Immature natural killer cell (primary cell): ENCODE measurements at places on chromosomes 6 and 20.
A peak's percentile ranks its signal among the peaks of the same experiment; 100 is the strongest.

- DNase-seq = no peak
- H3K36me3 ChIP-seq = peaks cover 23% of the 10 kb centered on the region
- H3K4me3 ChIP-seq = no peak overlapping the region
- no peaks in the 10 kb centered on the region for H3K4me1 ChIP-seq
- no peaks in the 10 kb centered on the region for H3K27me3 ChIP-seq
Observed at GRCh38 chr6:108029226-108029921, 45.2 kb downstream of the OSTM1 start.

- peaks cover 3% of the 10 kb centered on the region for H3K27me3 ChIP-seq
- peaks cover 10% of the 10 kb centered on the region for H3K4me1 ChIP-seq
- no peaks in the 10 kb centered on the region for H3K36me3 ChIP-seq
- no peak overlapping the region for H3K27ac ChIP-seq
- H3K4me3 ChIP-seq = no peak overlapping the region
- no peak for DNase-seq
Observed at GRCh38 chr6:134267917-134268361, 50.0 kb downstream of the SGK1 start.

DNA sequence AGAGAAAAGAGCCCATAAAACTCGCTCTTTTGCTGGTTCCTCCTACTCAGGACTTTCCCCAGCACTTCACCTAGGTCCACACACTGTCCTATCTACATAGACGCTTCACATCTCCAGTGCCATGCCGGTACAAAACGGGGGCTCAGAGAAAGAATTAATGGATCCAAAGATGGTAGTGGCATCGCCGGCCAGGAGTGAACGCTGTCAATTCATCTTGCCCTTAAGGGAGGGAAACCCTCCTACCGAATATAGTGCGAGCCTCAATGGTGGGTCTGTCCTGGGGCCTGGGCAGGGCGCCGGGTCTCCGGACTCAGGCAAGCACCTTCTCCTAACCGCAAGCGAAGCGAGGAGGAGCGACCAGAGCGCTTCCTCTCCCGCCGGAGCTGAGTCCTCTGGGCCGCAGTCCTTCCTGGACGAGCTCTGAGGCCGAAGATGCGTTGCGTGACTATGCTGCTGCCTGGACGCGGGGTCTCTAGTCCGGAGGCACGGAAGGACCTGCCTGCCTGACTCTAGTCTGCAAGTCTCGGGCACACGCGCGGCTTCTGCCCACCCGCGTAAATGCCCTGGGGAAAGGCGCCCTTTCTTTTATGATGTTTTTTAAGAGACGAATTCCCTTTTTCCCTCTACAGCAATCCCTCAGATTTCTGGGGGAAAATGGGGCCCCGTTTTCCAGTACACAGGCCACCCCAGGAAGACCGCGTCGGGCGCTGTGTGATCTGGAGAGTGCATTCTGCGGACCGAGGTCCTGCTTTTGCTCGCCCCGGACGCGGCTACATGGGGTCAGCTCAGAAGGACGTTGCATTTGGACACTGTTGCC is 100.1 kb upstream of the PRDM1 start:
- no peak overlapping the region for H3K27ac ChIP-seq
- no peak for DNase-seq
- H3K4me1 ChIP-seq = peaks cover 17% of the 10 kb centered on the region

DNA sequence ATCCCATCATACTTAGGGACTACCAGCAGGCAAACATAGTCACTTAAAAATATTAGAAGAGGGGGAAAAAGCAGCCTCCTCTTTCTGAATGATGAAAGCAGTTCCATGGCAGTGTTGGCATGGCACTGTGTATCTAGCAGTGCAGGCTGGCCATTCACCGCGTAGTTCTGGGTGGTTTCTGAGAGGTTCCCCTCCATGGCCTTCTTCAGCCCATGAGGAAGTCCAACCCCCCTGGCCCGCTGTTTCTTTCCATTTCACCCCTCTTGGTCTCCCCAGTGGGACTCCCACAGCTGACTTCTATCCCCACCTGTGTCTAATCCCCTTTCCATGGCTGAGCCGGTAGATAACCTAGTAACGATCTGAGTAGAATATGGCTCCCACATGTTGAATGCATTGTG is 17.0 kb downstream of the PPARD start:
- H3K36me3 ChIP-seq = peaks cover 25% of the 10 kb centered on the region
- H3K4me3 ChIP-seq = no peak overlapping the region
- no peaks in the 10 kb centered on the region for H3K4me1 ChIP-seq
- DNase-seq = no peak
- H3K27ac ChIP-seq = no peak overlapping the region

- no peaks in the 10 kb centered on the region for H3K36me3 ChIP-seq
- H3K4me1 ChIP-seq = no peaks in the 10 kb centered on the region
- DNase-seq = no peak
- no peak overlapping the region for H3K27ac ChIP-seq
- no peak overlapping the region for H3K4me3 ChIP-seq
- peaks cover 1% of the 10 kb centered on the region for H3K27me3 ChIP-seq
Observed at GRCh38 chr20:631101-631500, 21.0 kb upstream of the TCF15 start.

DNA sequence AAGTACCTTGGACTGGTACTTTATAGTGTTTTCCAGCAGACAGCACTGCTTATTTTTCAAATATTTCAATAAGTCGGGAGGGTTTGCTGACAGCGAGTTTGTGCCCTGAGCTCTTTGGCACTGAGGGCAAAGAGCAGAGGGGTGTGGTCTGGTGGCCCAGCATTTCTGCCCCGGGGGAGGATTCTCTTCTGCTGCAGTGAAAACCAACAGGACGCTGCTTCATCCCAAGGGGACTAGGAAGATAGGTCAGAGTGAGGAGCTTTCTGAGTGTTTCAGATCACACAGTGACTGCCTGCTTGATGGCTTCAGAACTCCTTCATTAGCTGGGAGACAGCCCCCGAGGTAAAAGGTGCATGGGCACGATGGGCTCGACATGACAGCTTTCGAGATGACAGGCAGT is 8.6 kb downstream of the ULBP2 start:
- no peak overlapping the region for H3K4me3 ChIP-seq
- DNase-seq = no peak
- peaks cover 33% of the 10 kb centered on the region for H3K27me3 ChIP-seq
- peaks cover 6% of the 10 kb centered on the region for H3K4me1 ChIP-seq
- no peaks in the 10 kb centered on the region for H3K36me3 ChIP-seq

GRCh38 chr20:52923123-52923937 is 48.8 kb upstream of the TSHZ2 start:
- no peak overlapping the region for H3K4me3 ChIP-seq
- H3K27me3 ChIP-seq = peaks cover 10% of the 10 kb centered on the region
- no peak for DNase-seq
- no peaks in the 10 kb centered on the region for H3K4me1 ChIP-seq
- H3K27ac ChIP-seq = no peak overlapping the region

GRCh38 chr6:71277926-71278600 is 10.5 kb upstream of the OGFRL1 start:
- H3K4me3 ChIP-seq = no peak overlapping the region
- DNase-seq = no peak
- no peak overlapping the region for H3K27ac ChIP-seq
- H3K36me3 ChIP-seq = no peaks in the 10 kb centered on the region
- peaks cover 2% of the 10 kb centered on the region for H3K27me3 ChIP-seq

DNA sequence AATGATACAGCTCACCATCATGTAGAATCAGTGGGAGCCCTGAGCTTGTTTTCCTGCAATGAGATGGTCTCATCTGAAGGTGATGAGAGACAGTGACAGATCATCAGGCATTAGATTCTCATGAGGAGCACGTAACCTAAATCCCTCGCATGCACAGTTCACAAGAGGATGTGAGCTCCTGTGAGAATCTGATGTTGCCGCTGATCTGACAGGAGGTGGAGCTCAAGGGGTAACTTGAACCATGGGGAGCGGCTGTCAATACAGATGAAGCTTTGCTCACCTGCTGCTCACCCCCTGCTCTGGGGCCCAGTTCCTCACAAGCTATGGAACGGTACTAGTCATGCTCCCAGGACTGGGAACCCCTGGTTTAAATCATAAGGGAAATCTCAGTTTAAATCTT is 89.2 kb downstream of the THBS2 start:
- no peaks in the 10 kb centered on the region for H3K4me1 ChIP-seq
- H3K27ac ChIP-seq = no peak overlapping the region
- no peaks in the 10 kb centered on the region for H3K36me3 ChIP-seq
- peaks cover 7% of the 10 kb centered on the region for H3K27me3 ChIP-seq
- H3K4me3 ChIP-seq = no peak overlapping the region
- no peak for DNase-seq

GRCh38 chr6:38193051-38193450 is 373.5 kb downstream of the ZFAND3 start:
- no peak for DNase-seq
- peaks cover 7% of the 10 kb centered on the region for H3K27me3 ChIP-seq
- H3K4me1 ChIP-seq = peaks cover 8% of the 10 kb centered on the region
- H3K27ac ChIP-seq = no peak overlapping the region
- H3K36me3 ChIP-seq = peaks cover 8% of the 10 kb centered on the region
- H3K4me3 ChIP-seq = no peak overlapping the region

DNA sequence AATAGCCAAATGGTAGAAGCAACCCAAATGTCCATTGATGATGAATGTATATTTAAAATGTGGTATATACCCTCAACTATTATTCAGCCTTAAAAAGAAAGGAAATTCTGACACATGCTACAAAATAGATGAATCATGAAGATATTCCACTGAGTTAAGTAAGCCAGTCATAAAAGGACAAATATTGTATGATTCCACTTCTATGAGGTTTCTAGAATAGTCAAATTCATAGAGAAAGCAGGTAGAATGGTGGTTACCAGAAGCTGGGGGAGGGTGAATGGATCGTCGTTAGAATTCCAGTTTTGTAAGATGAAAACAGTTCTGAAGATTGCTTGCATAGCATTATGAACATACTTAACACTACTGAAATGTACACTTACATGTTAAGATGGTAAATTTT is 214.3 kb upstream of the MYLIP start:
- H3K27me3 ChIP-seq = no peaks in the 10 kb centered on the region
- no peak for DNase-seq
- no peaks in the 10 kb centered on the region for H3K36me3 ChIP-seq

- DNase-seq = peak; percentile 90
- peak overlapping the region; percentile 93 for H3K27ac ChIP-seq
- peaks cover 10% of the 10 kb centered on the region for H3K27me3 ChIP-seq
- peak overlapping the region; percentile 86 for H3K4me3 ChIP-seq
Observed at GRCh38 chr6:292506-293192, 362 bp downstream of the DUSP22 start.

DNA sequence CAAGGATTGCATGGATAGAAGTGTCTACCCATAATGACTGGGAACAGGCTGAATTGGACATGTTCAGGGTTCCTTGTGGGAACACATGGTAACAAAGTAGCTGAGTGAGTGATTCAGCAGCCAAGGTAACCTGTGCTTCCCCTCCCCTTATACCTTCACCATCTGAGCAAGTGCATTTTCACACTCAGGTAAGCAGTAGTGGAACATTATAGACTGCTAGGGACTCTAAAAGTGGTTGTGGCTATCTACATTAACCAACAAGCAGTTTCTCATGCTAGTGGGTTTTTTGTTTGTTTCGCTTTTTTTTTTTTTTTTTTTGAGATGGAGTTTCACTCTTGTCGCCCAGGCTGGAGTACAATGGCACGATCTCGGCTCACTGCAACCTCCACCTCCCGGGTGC is 41.4 kb downstream of the KIZ start:
- peak; percentile 1 for DNase-seq
- H3K27me3 ChIP-seq = no peaks in the 10 kb centered on the region
- H3K27ac ChIP-seq = peak overlapping the region; percentile 66
- H3K4me1 ChIP-seq = peaks cover 19% of the 10 kb centered on the region
- peaks cover 54% of the 10 kb centered on the region for H3K36me3 ChIP-seq

DNA sequence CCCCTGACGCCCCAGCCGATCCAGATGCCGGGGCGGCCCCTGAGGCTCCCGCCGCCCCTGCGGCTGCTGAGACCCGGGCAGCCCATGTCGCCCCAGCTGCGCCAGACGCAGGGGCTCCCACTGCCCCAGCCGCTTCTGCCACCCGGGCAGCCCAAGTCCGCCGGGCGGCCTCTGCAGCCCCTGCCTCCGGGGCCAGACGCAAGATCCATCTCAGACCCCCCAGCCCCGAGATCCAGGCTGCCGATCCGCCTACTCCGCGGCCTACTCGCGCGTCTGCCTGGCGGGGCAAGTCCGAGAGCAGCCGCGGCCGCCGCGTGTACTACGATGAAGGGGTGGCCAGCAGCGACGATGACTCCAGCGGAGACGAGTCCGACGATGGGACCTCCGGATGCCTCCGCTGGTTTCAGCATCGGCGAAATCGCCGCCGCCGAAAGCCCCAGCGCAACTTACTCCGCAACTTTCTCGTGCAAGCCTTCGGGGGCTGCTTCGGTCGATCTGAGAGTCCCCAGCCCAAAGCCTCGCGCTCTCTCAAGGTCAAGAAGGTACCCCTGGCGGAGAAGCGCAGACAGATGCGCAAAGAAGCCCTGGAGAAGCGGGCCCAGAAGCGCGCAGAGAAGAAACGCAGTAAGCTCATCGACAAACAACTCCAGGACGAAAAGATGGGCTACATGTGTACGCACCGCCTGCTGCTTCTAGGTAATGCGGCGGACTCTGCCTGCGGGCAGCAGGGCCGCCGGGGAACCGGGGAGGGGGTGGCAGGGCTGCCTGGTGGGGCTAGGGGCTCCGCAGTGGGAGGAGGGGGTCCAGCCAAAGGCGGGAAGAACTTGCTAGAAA is 2.3 kb downstream of the GNAS start:
- H3K36me3 ChIP-seq = no peaks in the 10 kb centered on the region
- no peak overlapping the region for H3K27ac ChIP-seq
- H3K27me3 ChIP-seq = peaks cover 21% of the 10 kb centered on the region
- no peak for DNase-seq

DNA sequence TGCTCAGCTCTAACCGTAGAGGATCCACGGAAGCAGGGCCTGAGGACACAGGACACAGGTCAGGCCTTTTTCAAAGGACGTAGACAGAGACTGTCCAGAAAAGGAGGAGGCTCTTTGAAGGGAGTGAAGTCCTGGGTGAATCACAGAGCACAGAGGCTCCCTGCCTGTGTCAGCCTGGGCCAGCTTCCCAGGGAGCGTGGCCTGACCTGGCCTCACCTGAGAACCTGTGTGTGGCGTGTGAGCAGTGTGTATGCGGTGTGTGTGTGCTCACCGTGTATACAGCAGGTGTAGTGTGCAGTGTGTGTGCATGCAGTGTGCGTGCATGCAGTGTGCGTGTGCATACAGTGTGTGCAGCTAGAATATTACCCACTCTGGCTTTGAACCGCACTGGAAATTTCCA is 56.0 kb upstream of the FNDC1 start:
- H3K36me3 ChIP-seq = no peaks in the 10 kb centered on the region
- no peak for DNase-seq
- peaks cover 43% of the 10 kb centered on the region for H3K4me1 ChIP-seq
- H3K4me3 ChIP-seq = no peak overlapping the region

- H3K4me3 ChIP-seq = no peak overlapping the region
- DNase-seq = no peak
- no peak overlapping the region for H3K27ac ChIP-seq
- H3K36me3 ChIP-seq = no peaks in the 10 kb centered on the region
- H3K4me1 ChIP-seq = no peaks in the 10 kb centered on the region
Observed at GRCh38 chr6:9484091-9484490, 930.8 kb downstream of the TFAP2A start.

DNA sequence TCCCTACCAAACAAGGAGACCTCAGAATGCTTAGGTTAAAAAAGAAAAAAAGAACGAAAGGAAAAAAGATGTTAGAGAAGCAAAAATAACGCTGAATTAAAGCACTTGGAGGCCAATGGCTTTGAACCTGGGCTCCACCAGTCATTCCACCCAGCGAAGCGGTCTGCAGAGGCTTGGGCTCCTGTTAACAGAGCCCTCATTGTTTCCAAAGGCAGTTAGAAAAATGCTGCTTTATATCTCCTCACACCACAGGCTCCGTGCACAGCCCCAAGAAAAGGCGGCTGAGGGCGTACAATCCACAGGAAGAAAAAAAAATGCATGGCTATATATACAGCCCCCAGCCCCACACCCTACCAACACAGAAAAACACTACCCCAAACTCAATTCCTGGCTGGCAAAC is 255.9 kb downstream of the FOXC1 start:
- no peak overlapping the region for H3K4me3 ChIP-seq
- DNase-seq = no peak
- H3K27ac ChIP-seq = no peak overlapping the region
